ENCODE measurements at places on chromosomes 1 and 21.

DNA sequence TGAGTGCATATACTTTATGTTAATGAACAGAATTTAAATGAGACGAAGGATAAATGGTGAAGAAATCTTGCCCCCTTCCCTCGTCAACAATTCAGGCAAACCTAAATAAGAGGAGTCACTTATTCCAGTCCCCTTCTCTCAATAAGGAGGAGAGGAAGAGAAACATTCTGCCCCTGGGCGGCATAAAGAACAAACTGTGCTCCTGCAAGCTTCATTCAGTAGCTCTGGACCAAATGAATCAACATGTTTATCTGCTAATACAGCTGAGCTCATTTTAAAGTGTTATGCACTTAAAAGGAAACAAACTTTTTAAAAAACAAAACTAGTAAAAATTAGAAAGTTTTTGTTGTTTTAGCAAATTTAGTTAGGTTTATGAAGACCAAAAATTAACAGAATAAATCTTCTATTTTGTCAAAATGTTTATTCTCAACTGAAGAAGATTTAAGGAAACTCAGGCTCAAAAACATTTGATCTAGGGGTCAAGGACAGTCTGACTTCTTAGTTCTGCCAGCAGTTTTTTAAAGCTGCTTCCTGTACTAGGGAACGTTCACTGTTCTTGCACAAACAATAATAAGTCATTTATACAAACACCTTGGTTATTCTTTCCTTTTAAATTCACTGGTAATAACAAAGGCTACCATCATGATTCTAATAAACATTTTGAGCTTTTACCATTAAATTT lies 58.3 kb downstream of the AKT3 start:
- no peak for DNase-seq

GRCh38 chr1:195973311-195973904 lies 634.8 kb downstream of the KCNT2 start:
- DNase-seq: no peak

- peak; percentile 41 for DNase-seq
These were observed 3.9 kb upstream of the KRTAP10-6 start for GRCh38 chr21:44596068-44596725.

DNA sequence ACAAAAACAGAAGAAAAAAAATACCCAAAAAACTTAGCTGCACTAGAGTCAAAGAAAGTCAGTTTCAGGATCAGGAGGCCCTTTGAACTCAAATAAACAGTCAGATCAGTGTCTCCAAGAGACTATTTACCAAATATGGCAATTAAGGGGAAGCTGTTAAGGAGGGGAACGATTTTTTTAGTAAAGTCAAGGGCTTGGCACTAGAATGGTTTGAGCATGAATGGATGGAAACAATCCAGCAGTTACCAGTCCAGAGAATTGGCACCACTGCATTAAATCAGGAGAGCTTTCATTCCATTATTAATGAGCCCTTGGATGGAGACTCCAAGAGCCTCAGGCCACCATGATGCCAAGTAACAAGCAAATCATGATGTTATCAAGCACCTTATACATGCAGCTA lies 7.2 kb downstream of the TRAPPC3 start:
- no peak for DNase-seq

GRCh38 chr1:203695116-203695515 lies 68.5 kb downstream of the ATP2B4 start:
- DNase-seq: no peak

DNA sequence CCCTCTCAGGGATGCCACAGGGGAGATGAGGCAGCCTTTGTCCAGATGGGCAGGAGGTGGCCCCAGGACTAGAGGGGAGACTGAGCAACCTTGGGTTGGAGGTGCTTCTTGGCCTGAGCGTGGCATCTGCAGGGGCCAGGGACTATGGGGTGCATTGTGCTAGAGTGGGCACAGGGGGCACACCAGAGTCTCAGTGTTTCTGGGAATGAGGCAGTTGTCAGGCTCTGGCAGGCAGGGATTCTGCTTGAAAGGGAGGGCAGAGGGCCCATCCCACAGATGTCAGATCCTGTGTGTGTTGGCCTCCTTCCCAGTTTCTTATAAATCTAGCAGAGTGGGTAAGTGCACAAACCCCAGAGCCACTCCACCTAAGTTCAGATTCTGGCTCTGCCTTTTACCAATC lies 13.7 kb downstream of the LGR6 start:
- no peak for DNase-seq

- no peak for DNase-seq
These were observed 67.5 kb downstream of the SDC3 start for GRCh38 chr1:30840904-30841598.

DNA sequence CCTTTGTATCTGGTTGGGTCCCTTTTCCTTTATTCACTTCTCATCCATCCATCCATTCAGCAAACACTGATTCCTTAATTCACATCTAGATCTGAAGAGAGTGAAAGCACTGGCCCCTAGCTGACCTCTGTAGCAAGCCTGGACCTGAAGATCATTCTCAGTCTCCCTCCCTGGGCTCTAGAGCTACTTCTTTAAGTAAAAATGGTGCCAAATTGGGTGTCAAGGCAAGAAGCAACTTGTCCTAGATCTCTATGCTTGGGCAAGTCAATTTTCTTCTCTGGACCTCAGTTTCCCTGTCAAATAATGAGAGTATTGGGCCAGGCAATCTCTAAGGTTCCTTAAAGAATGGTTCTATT lies 36.1 kb downstream of the PLXNA2 start:
- DNase-seq: no peak

DNA sequence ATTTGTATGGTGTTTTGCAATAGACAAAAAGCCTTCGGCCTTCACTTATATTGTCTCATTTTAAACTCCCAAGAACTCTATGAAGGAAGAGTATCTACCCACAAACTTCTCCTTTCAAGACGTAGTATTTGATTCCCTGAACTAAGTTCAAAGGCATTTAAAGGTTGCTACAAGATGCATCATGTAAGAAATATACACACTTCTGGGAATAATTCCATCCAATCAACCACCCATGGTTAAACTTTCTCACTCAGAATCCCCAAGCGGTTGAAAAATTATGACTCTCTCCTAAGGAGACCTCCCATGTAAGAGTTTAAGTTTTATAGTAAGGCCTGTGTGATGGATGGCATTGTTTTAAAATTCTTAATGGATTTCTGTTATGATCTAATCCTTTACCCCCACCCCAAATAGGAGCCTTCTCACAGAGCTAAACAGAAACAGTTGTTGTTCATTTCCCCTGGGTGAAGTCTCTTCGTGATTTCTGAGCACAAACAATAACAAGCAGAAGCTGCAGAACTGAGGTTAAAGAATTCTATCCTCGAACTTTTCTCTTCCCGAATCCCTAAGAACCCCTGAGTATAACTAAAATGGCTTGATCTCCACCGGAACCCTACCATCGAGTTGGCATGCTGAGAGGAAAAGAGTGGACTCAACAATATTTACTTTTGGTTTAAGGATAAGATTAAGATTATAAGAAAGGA lies 185.0 kb downstream of the TGFBR3 start:
- no peak for DNase-seq

DNA sequence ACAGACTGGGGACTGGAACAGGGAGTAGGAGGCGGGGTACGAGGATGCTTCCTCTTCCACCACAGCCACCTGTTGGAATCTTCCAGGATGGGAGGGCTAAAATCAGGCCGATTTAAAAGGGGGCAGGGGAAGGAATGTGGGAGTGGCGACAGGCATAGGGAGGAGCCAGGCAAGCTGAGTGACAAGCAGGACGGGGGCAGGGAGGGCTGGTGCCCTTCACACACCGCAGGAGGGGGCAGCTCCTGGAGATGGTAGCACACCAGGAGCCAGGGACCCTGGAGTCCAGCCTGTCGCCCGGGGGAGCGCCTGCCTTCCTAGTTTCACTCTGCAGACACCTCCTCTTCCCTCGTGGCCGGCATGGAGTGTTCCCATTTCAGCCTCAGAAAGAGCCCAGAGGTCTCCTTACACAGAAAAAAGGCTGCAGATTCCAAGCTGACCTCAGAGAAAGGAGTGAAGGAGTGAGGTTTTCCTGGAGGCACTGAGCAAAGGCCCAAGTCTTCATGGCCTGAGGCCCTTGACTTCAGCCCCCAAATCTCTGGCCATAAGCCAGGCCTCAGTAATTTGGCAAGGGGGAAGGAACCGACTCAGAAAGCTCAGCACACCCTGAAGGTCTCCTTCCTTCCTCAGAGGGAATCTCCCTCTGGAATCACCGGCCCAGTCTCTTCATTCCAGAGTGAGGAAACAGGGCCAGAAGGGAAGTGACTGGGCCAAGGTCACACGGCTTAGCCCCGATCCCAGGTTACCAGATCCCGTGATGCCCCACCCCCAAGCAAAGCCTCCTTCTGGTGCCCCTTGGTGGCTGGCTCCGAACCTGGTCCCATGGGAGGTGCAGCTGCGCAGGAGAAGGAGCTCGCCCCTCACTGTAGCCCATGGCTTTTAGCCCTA lies 8.1 kb downstream of the BLACAT1 start:
- DNase-seq: no peak

GRCh38 chr1:150579945-150580642 lies 684 bp upstream of the MCL1 start:
- DNase-seq: no peak

DNA sequence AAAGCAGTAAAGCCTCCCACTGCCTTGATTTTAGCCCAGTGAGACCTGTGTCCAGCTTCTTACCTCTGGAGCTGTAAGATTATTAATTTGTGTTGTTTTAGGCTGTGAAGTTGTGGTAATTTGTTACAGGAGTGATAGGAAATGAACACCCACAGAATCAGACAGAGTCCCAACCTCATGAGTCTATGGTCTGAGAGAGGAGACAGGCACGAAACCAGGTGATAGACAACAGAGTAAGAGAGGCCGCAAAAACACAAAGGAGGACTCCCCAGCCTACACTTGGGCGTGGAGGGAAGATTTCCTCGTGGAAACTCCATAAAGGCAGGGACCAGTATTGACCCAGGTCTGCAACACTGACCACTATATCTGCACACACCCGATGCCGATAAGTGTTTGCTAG lies 234.6 kb upstream of the JUN start:
- DNase-seq: no peak

DNA sequence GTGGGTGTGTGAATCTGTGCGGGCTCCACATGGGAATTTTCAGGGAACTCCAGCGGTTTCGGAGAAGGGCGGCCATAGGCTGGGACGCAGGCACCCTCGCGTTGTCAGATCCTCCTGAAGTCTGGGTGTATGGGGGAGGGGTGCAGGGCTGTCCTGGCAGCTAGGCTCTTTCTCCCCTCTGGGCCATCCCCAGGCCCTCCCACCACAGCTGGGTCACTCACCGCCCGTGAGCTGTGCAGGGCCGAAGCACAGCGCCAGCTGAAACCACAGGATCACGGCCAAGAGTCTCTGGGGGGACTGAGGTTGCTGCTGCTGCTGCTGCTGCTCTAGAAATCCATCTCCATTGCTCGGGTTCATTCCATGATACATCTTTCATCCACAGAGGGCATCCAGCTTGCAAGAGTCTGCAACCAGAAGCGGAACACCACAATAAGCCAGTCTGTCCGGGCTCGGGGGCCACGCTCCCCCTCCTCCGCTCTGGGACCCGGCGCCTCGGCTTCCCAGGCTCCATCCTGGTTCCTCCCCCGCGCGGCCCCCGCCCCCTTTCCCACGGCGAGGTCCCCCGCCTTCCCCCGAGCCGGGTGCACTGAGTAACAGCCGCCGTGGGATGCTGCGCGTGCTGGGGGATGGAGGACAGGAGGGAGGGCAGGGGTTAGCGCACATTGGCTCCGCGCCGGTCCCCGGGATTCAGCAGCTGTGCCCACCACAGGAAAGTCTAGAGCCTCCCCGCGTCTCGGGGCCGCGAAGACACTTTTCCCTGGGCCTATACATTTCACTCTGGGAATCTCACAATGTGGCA lies 720 bp downstream of the SUSD4 start:
- DNase-seq: no peak

DNA sequence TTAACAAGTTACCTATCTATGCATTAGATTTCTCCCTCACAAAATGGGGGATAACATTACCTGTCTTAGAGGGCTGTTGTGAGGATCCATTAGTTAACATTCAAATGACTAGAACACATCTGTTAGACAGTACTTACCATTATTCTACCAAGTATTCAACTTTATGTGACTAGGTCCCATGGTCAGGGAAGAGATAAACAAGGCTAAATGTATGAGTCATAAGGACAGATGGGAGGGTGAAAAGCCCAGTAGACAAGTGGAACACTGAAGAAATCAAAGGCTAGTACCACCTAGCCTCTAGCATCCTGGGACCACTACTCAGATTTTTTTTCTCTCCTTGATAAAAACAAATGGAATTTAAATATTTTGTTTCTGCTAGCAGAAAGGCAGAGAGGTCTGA lies 9.0 kb upstream of the VHLL start:
- DNase-seq: no peak

DNA sequence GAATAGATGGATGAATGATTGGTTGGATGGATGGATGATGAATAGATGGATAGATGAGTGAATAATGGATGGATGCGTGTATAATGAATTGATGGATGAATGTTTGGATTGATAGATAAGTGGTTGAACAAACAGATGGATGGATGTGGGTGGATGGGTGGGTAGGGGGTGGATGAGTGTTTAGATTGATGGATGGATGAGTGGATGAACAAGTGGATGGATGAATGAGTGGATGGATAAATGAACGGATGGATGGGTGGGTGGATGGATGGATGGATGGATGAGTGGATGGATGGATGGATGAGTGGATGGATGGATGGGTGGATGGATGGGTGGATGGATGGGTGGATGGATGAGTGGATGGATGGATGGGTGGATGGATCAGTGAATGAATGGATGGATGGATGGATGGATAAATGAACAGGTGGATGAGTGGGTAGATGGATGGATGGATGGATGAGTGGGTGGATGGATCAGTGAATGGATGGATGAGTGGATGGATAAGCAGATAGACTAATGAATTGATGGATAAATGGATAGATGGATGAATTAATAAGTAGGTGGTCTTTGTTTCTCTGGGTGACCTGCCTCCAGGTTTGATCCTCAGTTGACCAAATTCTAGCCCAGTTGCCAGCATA lies 64.3 kb downstream of the SPSB1 start:
- DNase-seq: no peak

- DNase-seq: no peak
These were observed 52.7 kb upstream of the ST6GALNAC3 start for GRCh38 chr1:76021846-76022245.

GRCh38 chr1:185532856-185533255 lies 201.3 kb upstream of the HMCN1 start:
- DNase-seq: no peak

- DNase-seq: no peak
These were observed 2.4 kb upstream of the SH3D21 start for GRCh38 chr1:36303650-36304360.

DNA sequence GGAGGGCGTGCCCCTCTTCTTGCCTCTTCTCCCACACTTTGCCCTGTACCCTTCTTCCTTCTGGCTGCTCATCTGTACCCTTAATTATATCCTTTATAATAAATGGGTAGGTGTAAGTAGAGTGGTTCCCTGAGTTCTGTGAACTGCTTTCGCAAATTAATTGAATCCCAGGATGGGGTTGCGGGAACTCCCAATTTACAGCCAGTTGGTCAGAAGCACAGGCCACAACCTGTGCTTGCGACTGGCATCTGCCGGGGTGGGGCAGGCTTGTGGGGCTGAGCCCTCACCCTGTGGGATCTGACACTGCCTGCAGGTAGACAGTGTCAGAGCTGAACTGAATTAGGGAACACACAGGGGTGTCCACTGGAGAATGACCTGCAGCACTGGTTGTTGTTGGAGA lies 244.9 kb downstream of the KCNJ6 start:
- DNase-seq: no peak

Measured in activated naive CD4-positive, alpha-beta T cell treated with anti-CD3 and anti-CD28 coated beads, Interleukin-2, amount 50 U/mL, for 72 hours (primary cell).